ENCODE measurements at places on chromosomes 7 and 10. TPM values are rescaled to one million over a fixed set of nuclear protein-coding genes. Genes with fewer than 3 reads are reported as not detected.

NEUROG3 gene
- total RNA-seq: not detected

KCNH2 gene
- total RNA-seq: 6.1 TPM

GIMAP4 gene
- total RNA-seq: 9.0 TPM

CNPY1 gene
- total RNA-seq: under 0.01 TPM

TEX36 gene
- total RNA-seq: 0.41 TPM

LIPA gene
- total RNA-seq: 38.7 TPM

CDHR3 gene
- 11.4 TPM for total RNA-seq

URGCP gene
- 42.8 TPM for total RNA-seq

HOXA10 gene
- total RNA-seq: not detected

AASS gene
- total RNA-seq: 14.7 TPM

JCAD gene
- total RNA-seq: 10.2 TPM

NODAL gene
- total RNA-seq: 2.0 TPM

FZD1 gene
- 6.9 TPM for total RNA-seq

SMKR1 gene
- 3.7 TPM for total RNA-seq

GTF2IRD2 gene
- 53.0 TPM for total RNA-seq

AVL9 gene
- total RNA-seq: 70.1 TPM

IDI2 gene
- not detected for total RNA-seq

BTRC gene
- 39.1 TPM for total RNA-seq

Measured in frontal cortex (tissue), 4 donors.